AG04450 (cell line): ENCODE measurements at places on chromosomes 11 and 22. TPM values are rescaled to one million over a fixed set of nuclear protein-coding genes. Genes with fewer than 3 reads are reported as not detected.

GRCh38 chr11:113313601-113314000, 782 bp upstream of the TTC12 start:
- no peak for DNase-seq

DNA sequence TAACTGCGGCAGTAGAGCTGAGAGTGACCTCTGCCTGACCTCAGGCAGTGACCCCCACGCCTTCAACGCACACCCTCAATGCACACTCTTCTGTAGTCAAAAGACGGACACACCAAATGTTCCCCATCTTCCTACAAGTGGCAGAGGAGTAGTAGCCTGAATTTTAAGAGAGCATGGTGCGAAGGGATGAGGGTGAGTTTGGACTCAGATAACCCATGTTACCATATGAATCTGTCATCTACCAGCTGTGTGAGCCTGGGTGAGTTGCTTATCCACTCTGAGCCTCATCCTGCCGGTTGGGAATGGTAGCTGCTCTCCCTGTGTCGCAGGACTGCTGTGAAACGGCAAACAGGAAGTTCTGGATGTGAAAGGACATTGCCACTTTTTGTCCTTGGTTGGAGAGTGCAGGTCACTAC, 20.6 kb upstream of the ROBO3 start:
- no peak for DNase-seq

- DNase-seq, result peak; percentile 49
Measured at GRCh38 chr11:73661035-73661628, 14.8 kb downstream of the PLEKHB1 start.

DNA sequence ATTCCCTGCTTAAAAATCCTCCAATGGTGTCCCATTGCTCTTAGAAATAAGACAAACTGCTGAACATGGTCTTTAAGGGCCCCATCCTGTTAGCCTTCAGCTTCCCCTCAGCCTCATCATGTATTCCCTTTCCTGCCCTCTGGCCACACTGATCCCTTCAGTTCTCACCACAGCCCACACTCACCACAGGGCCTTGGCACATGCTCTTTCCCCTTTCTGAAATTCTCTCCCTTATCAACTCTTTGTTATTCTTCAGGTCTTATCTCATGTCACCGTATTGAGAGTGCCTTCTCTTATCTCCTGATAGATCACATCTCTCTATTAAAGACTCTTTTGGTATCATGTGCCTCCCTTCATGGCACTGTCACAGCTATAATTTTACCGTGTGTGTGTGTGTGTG, 167.8 kb upstream of the MPPED2 start:
- DNase-seq, result no peak

- no peak for DNase-seq
Measured at GRCh38 chr11:44993971-44994704, 43.5 kb upstream of the TP53I11 start.

DNA sequence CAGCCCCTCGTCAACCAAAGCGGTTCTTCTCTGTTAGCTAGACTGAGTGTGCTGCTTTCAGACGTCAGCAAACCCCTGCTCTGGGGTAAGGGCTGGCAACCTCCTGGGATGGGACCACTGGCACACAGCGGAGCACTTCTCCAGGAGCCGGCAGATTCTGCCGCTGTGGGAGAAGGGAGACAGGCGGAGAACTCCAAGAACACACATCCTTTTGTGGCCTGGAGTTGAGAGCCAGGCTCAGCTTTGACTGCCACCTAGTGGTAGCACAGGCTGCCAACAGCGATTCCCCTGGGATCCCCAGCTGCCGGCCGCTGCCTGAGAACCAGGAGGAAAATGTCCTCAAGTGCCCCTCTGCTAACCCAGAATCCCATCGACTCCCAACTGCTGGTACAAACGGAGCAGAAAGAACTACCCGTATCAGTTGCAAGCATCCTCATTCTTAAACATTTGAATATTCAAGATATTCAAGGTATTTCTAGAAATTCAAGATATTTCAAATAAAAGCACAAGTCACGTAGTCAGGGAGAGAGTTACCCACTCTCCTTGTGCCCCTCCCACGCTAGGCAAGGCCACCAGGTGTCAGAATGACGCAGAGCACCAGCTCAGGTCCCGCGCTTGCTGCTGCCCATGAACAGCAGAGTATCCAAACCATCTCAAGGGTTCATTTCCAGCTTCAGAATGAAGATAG, 4.9 kb downstream of the LTO1 start:
- peak; percentile 69 for DNase-seq

DNA sequence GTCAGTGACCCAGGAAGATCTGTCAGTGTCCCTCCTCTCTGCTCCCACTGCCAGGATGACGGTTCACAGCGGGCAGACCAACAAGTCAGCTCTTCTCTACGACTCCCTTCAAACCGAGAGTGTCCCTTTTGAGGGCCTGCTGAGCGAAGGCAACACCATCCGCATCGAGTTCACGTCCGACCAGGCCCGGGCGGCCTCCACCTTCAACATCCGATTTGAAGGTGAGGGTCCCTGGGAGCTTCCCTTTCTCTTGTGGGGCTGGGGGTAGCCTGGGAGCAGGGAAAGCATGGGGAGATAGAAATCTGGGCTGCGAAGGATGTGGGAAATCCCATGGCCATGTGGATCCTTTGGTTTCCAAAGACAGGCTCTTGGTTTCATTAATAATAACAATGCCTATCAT, 118.4 kb upstream of the ASPHD2 start:
- DNase-seq, result no peak

- no peak for DNase-seq
Measured at GRCh38 chr11:20754933-20755332, 85.5 kb downstream of the NELL1 start.

GRCh38 chr11:127491589-127491988, 491.0 kb upstream of the KIRREL3 start:
- no peak for DNase-seq

DNA sequence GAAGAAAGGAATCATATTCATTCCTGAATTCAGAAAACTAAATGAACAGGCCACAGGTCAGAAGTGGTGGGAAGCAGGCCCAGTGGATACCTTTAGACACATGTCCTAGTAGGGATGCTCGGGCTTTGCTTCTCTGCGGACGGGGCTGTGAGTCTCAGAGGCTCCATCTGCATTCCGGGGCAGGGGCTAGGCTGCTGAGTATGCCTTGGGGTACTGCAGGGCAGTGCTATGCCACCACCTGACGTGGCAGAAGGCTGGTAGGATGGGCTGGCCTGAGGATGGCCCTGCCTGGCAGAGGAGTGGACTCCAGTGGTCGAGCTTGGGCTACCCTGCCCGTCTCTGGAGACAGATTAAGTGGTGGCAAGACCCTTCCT, 9.6 kb downstream of the C22orf23 start:
- DNase-seq, result no peak

- no peak for DNase-seq
Measured at GRCh38 chr22:44661659-44662569, 40.1 kb upstream of the PRR5 start.

- no peak for DNase-seq
Measured at GRCh38 chr11:102109896-102110760, at the start of gene YAP1. YAP1 (plus strand) TSS chr11:102110447; CDS start chr11:102110849, 402 bp downstream.

DNA sequence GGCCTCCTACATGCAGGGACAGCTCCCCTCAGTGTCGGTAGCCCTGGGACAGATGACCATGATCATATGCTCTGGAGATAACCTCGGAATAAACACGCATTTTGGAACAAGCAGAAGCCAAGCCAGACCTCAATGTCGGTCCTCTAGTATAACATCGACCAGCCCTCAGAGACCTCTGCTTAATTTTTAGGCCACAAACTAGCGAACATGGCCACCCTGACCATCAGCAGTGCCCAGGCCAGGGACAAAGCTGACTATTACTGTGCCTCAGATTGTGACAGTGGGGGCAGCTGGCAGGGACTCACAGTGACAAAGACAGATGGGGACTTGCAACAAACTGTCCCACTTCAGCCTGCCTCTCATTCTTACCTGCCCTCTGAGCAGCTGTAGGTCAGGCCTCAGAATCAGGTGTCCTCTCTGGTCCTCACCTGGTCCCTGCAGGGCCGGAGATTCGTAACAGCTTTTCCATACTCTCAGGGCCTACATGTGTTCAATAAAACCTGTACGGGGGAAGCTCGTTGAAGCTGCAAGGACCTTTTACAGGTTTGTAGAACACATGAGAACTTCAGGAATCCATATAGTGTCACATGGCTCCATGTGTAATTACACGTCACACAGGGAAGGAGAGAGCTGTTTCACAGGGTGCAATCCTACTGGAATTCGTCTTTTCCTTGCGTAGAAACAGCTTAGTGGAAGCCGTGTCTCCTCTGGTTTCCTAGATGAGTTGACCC, 72.8 kb upstream of the IGLL5 start:
- DNase-seq, result no peak

GRCh38 chr11:114438303-114438702, 964 bp upstream of the REXO2 start:
- no peak for DNase-seq

DNA sequence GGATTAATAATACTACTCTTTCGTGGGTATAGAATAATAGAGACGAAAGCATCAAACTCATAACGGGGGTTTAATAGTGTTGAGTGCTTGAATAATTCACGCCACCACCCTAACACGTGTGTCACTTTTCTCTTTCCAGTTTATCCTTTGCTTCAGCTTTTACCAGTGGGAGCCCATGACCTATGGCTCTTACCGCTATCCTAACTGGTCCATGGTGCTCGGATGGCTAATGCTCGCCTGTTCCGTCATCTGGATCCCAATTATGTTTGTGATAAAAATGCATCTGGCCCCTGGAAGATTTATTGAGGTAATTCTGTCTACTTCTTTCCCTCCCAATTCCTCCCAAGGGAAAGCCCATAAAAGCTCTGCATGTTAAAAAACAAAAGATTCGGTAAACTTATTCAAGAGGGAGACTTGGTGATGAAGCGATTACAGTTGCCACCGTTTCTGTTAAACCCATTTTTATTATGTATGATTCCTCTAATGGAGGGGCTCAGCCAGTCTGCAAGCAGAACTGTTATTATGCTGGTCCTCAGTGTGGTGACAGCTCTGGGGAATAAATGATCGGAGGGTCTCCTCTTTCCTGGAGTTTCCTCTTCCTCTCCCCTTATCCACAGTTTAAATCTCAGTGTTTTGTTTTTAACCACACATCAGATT, 17.1 kb upstream of the NELL1 start:
- DNase-seq, result no peak

DNA sequence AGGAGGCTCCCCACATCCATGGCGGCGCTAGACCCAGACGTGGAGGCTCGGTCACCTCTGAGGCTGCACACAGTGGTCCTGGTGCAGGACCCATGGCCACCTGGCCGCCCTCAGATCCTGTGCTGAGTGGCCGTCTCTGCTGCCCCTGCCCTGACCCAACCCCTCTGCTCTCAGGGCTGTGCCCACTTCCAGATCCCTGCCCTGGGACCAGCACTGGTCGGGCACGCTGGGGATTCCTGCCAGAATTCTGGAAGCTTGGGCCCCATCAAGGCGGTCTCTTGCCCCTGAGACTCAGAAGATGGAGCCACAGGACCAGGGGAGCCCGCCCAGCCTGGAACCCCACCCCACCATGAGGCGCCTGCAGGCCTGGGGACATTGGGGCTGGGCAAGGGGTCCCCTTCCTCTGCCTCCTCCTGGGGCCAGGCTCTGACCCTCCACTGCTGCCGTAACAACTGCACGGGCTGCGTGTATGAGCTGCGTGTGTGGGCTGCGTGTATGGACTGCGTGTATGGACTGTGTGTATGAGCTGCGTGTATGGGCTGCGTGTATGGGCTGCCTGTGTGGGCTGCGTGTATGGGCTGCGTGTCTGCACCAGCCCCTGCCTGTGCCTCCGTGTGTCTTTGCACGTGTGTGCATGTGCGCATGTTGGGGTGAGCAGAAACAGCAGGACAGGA, 48.7 kb downstream of the IGLL1 start:
- no peak for DNase-seq

GRCh38 chr11:107606141-107606540, 15.2 kb downstream of the ELMOD1 start:
- no peak for DNase-seq

- DNase-seq, result no peak
Measured at GRCh38 chr22:38401336-38402084, 53.5 kb downstream of the KCNJ4 start.

GRCh38 chr11:34356913-34357700, 703 bp downstream of the ABTB2 start:
- no peak for DNase-seq

- no peak for DNase-seq
Measured at GRCh38 chr11:128298271-128298670, 289.1 kb downstream of the ETS1 start.

DNA sequence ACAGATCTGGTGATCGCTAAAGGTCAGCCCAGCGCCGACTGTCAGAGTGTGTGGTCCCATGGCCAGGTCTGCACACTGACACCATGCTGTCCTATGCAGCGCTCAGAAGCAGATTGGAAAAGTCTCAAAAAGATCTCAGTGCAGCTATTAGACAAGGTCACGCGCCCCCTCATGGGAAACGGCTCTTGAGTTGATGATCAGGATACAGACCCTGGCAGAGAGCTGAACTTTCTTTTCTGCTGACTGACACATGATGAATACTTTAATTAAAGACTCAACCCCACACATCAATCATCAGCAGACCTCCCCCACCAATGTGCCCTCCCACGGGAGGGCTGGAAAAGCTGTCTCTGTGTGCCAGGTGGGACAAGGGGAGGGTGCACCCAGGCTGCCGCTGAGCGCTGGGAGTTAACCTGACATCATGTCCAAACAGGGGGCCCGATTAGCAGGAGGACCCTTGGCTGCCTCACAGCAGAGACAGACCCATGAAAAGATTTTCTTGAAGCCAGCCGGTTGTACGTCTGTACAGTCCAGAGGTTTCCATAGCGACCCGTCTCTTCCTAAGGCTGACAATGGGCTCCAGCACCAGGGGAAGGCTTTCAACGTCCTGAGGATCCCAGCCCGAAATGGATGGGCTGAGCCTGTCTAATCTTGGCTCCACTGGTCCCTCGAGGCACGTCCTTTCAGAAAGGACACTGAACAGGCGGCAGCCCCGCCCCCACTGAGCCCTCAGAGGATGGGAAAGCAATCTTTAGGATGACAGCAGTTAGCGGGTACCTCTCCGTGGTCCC, 26.9 kb downstream of the RASD2 start:
- no peak for DNase-seq

DNA sequence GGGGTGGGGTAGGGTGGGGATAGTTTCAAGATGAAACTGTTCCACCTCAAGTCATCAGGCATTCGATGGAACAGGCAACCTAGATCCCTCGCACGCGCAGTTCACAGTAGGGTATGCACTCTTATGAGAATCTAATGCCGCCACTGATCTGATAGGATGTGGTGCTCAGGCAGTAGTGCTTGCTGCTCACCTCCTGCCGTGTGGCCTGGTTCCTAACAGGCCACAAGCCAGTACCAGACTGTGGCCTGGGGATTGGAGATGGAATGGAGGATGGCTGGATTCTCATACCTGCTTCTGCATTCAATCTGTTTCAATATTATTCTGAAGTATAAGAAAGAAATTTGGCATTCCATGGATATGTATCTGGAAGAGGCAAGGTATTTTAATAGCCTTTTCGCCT, 73.1 kb downstream of the RBFOX2 start:
- DNase-seq, result no peak

- no peak for DNase-seq
Measured at GRCh38 chr11:49995565-49995964, 13.2 kb upstream of the OR4C12 start.

ACR gene
- polyA plus RNA-seq, result not detected in 2 replicates

DNAJB13 gene
- 0.11 and 0.17 TPM in 2 replicates for polyA plus RNA-seq

KRTAP5-9 gene
- not detected in 2 replicates for polyA plus RNA-seq

ESRRA gene
- polyA plus RNA-seq, result 5.5 and 7.4 TPM in 2 replicates

MAJIN gene
- not detected in 2 replicates for polyA plus RNA-seq

IGF2 gene
- 16.6 and 30.8 TPM in 2 replicates for polyA plus RNA-seq

PELI3 gene
- polyA plus RNA-seq, result 4.6 and 5.6 TPM in 2 replicates

CD3G gene
- not detected in 2 replicates for polyA plus RNA-seq

BAIAP2L2 gene
- 0.04 and 0.09 TPM in 2 replicates for polyA plus RNA-seq

MPEG1 gene
- polyA plus RNA-seq, result not detected in 2 replicates
